ENCODE measurements at places on chromosomes 2 and 18.

DNA sequence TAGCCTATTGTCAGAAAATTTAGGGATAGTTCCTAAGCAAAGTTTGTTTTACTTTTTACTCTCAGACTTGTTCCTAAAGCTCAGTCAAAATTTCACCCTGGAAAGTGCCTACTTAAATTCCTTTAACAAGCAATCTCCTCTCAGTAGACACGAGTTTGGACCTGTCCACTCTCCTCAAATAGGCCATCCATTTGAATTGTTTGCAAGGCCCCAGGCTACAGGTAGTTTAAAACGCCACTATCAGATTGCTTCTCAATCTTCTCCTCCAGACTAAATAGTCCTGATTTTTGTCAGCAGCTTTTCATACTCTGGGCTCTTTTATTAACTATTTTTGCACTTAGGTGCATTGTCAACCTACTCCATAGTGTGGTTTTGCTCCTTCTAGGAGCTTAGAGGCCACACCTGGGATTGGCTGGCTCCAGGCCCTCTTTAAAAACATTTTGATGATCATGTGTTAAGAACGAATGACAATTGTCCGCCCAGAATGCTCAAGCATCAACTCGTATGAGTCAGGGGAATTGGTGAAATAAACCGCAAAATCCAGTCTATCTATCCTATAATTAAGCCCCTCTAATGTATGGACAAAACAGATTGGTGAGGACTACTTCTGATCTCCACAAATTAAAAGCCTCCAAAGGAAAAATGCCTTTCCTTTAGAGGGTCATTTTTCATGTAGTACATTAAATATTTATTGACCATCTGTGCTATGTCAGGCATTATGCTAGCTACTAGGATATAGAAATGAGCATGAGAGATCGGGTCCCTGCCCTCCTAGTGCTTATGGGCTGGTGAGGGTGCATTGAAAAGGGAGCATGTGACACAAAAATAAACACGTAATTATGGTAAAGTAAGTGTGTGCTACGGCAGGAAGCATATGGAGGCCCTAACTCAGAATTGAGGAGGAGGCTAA, 333.8 kb upstream of the TNP1 start:
- no peak for ATAC-seq

- ATAC-seq, result no peak
Observed at GRCh38 chr18:24632158-24632988, 171.9 kb downstream of the HRH4 start.

GRCh38 chr18:7921938-7922587, 354.9 kb downstream of the PTPRM start:
- no peak for ATAC-seq

DNA sequence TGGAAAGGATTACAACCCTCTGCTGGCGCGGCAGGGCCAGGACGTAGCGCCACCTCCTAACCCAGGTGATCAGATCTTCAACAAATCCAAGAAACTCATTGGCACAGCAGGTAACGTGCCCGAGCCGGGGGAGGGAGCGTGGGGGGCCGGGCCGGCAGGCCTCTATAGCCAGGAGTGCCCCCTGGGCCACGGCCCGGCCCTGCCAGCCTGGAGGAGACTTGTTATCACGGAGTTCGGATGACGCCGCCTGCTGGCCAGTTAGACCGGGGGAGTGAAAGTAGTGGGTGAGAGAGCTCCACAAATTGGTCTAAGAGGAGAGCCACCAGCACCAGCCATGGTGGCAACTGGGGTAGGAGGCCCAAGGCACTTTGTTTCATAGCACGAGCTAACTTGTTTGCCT, 8.6 kb upstream of the TMEM214 start:
- no peak for ATAC-seq

DNA sequence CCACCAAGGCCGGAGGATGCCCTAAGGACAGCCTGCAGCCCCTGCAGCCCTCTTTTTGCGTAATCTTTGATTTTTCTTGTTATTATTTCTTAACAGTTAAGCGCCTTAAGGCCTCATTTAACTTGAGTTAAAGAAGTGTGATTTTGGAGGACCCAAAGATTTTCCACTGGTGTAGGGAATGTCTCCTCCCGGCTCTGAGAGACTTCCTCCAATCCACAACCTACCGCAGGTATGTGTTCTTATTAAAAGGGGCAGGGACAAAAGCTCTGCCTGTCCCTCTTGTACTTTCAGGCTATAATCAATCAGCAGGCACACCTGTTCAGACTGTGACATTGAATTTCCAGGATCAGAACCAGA, 285.1 kb downstream of the PRKCE start:
- no peak for ATAC-seq

DNA sequence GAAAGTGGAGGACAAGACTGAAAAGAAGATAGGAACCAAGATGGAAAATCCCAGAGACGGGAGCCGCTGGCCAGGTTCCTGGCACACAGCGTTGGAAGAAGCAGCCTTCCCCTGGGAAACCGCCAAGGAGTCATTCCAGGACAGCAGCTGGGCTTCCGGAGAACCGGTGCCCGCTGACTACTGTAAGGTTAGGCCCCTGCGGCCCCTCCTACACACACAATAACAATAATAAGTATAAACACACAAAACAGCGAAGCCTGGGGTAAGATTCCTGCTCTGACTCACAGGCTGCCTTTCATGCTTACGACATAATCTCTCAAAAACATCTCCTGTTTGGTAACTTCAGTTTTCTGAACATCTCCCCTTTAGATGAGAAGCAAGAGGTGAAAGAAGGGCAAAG, 28.1 kb upstream of the MYCN start:
- peak; percentile 82 for ATAC-seq

- no peak for ATAC-seq
Observed at GRCh38 chr2:236257136-236257535, 7.1 kb downstream of the ASB18 start.

- no peak for ATAC-seq
Observed at GRCh38 chr18:22912835-22913234, 20.3 kb upstream of the RBBP8 start.

GRCh38 chr18:34117319-34117718, 107.4 kb downstream of the NOL4 start:
- no peak for ATAC-seq

DNA sequence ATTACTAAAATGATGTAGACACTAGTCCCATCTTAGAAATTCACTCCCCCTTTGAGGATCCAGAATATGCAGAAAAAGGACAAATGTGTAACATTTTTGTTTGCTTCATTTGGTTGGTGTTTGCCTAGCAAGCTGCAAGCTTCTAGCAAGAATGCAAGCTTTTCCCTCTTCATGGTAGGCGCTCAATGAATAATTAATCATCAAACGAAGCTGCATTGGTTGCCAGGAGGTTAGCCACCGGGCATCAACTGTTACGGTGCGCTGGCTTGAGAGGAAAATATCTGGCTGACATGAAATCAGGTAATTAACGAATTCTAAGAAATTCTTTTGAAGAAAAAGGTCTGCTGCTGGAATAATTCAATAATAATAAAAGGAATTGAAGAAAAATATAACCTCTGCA, 341.0 kb upstream of the KYNU start:
- no peak for ATAC-seq

DNA sequence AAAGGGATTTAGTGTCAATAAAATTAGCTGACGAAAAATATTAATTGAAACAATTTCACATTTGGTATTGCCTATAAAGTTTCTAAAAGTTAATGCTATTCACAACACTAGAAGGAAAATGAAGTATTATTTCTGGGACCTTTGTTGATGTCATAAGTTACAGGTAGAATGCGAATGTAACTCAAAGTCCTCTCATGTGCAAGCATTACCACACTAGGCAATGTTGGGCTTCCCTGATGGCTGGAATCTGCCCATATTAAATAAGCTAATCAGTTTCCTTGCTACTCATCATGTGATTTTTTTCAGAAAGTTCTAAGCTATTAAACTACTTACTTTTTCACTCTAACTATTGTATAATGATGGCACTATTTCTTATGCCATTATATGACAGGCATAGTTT, 44.6 kb downstream of the COBLL1 start:
- no peak for ATAC-seq

GRCh38 chr18:25805939-25806338, 284.5 kb downstream of the SS18 start:
- ATAC-seq, result peak; percentile 21

Data from gastroesophageal sphincter (tissue), 4 donors.